RPMI7951 (cell line): ENCODE measurements at places on chromosomes 2 and 18. TPM values are rescaled to one million over a fixed set of nuclear protein-coding genes. Genes with fewer than 3 reads are reported as not detected.
A peak's percentile ranks its signal among the peaks of the same experiment; 100 is the strongest.

DNA sequence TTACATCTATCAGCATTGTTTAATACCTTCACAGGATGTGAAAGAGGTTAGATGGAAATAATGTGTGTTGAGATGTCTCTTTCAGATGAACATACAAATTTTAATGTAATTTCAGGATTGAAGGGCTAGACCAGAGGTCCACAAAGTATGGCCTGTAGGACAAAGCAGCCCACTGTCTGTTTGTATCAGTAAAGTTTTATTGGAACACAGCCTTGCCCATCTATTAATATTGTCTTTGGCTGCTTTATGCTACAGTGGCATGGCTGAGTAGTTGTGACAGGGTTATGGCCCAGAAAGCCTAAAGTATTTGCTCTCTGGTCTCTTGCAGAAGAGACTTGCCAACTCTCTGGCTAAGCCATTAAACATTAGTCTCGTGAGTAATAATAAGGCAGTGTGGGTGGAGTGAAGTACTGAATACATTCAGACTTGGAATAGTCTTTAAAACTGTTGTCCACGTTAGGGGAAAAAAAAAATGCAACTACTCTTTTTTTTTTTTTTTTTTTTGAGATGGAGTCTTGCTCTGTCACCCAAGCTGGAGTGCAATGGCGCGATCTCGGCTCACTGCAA, 74.5 kb upstream of the NOSTRIN start:
- DNase-seq = no peak

GRCh38 chr2:102005989-102006885, 14.5 kb downstream of the IL1R2 start:
- DNase-seq = peak; percentile 66

DNA sequence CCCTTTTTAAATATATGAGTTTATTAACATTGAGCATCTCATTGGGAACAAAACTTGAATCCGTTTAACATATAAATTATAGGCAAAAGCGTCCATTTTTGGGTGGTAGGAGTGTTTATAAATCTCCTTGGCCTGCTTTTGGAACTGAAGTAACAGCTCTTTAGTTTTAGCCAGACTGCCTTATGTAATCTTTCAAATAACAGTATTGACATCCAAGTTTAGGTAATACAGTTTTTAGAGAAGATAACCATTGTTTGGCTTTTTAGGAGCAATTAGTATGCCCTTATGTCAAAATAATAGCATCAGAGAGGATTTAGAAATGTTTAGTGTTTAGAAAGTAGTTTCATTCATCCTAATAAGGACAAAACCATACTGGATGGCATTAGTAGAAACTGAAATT, 361.9 kb downstream of the ARHGAP15 start:
- no peak for DNase-seq

RAX gene
- not detected in 2 replicates for total RNA-seq

EN1 gene
- total RNA-seq = not detected in 2 replicates

DNA sequence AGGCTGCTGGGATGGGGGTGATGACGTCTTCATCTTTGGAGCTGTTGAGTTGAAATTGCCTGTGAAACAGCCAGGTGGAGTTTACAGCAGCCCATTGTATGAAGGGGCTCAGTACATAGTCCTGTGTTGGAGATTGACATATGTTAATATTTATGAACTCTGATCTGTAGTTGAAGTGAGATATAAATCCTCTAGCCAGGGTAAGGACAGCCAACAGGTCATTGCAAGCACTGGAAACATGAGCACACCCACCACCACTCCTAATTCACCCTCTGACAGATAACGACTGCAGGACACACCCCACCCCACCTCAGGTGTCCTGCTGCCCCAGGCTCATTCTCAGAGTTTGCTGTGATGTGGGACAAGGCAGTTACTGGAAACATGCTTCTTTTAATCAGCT, 112.4 kb upstream of the TRIB2 start:
- DNase-seq = no peak

- DNase-seq = no peak
These were observed 73.9 kb downstream of the NDUFA10 start for GRCh38 chr2:239951129-239951734.

DNA sequence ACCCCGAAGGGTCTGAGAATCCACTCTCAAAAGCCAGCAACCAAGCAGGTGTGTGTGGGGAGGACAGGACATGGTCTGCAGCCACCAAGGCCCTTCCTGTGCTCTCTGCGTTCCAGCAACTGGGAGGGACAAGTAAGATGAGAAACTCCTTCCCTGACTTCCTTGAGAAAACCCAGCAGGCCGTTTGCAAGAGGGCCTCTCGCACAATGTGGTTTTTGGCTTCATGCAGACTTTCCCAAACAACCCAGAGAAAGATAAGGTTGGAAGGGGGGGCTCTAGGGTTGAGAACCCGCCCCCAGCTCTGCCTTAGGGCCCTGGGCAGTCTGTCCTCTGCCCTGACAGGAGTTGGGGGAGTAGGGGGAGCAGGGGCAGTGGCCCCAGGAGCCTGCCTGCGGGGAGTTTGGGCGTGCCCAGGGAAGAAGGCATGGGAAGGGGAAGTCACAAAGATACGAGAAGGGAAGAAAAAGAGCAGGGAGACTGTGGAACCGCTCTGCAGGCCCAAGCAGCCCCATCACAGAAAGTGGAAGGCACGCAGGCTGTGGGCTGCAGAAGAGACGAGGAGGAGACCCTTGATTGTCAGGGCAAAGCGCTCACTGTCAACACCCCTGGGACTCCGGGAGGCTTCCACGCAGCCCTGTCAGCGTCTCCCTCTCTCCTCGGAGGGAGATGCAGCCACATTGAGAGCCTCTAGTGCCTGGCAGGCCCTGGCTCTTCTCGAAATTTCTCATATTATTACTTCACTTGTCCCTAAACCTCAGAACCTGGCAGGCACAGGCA, 99.8 kb downstream of the SMAD7 start:
- no peak for DNase-seq

MOB1A gene
- 174 and 192 TPM in 2 replicates for total RNA-seq

DNA sequence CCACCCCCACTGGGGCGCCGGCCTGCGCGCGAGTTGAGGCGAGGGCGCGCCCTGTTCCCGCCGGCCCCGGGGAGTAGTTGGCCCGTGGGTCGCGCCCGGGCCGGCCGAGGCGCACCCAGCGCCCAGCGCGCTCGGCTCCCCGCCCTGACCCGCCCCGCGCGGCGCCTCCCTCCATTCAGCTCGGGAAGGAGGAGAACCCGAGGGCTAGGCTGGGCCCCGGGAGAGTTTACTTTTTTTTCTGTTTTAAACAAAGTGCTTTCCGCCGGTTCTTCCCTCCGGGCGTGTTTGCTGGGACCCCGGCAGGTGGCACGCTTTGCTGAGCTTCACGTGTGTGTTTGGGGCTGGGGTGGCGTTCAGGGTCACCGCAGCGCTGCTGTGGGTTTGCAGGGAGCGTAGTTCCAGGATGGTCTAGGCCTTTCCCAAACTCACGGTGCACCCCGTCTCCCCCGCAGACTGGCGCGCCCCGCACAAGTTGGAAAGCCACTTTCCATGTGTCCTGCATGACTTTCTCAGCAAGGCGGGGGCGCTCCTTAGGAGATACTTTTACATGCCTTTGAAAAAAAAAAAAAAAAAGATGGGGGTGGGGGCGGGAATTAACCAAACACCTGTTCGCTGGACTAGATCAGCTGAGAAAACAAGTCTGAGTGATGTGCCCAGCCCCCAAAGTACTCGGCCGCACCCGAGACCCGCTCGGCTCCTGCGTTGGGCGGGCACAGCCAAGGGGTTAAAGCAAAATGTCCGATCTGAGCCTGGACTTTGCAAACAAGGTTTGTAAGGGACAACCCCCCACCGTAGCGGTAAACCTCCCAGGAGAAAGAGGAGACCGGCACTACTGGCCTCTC, 825 bp downstream of the ITGA6 start:
- DNase-seq = peak; percentile 41

GRCh38 chr18:22985250-22985649, 52.1 kb downstream of the RBBP8 start:
- no peak for DNase-seq

CXCR2 gene
- total RNA-seq = not detected in 2 replicates

SLC4A3 gene
- 2.8 and 3.0 TPM in 2 replicates for total RNA-seq

DNA sequence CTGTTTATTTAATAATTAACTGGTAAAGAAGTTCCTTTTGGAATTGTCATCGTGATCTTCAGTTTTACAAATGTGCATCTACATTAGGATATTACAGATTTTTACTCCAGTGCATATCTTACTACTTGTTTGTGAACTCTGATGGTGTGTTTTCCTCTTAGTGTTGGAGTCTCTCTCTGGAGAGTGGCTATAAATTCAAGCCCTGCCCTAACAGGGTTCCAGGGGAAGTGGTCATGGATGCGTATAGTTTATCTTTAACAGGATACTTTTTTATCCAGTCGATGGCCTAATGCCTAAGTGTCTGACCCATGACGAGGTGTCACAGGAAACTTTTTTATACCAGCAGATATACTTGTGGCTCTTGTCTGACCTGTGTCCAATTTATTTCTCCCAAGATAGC, 75.4 kb downstream of the CHN1 start:
- no peak for DNase-seq

ZNF804A gene
- total RNA-seq = 0.10 and 0.24 TPM in 2 replicates

GRCh38 chr2:111679202-111679601, 204.8 kb downstream of the ANAPC1 start:
- DNase-seq = peak; percentile 70

DNA sequence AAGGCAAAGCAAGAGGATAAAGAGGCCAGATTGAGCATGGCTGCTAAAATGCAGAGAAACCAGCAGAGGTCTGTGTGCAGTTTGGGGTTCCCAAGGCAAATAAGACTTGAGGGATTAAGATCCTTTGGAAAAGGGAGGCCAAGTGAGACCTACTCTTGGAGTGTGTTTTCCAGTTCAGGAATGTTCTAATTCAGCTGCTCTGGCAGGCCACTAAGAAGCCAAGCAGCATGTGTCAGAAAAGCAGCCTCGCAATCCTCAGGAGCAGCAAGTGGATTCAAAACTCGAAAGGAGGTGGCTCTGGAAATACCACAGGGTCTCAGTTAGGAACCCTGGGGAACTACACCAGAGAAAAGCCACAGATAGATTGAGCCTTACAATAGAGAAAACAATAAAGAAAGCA, 569.2 kb downstream of the METTL4 start:
- no peak for DNase-seq

GRCh38 chr2:29162204-29162928, 47.2 kb downstream of the CLIP4 start:
- no peak for DNase-seq

DNA sequence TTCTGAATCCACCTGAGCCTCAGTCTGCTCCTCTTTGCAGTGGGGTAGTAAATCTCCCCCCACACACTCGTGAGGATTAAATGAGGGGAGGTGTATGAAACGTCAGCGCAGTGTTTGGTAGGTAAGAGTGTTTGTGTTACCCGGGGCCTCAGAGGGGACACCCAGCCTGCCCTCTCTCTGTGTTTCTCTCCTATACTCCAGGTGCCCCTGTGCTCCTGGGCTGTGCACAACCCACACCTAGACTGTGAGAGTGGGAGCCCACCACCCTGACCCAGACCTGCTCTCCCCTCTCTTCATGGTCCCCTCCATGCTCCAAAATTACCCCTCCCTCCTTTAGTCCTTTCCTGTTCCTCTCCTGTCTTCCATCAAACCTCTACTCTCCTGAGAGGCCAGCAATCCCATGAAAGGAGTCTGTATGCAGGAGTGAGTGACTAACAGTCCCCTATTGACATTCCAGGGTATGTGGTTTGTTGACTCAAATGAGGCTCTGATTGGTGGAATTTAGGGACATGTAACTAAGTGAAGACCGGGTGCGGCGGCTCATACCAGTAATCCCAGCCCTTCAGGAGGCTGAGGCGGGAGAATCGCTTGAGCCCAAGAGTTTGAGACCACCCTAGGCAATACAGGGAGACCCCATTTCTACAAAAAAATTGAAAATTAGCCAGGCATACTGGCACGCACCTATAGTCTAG, 10.4 kb downstream of the CIB4 start:
- DNase-seq = peak; percentile 73

DNA sequence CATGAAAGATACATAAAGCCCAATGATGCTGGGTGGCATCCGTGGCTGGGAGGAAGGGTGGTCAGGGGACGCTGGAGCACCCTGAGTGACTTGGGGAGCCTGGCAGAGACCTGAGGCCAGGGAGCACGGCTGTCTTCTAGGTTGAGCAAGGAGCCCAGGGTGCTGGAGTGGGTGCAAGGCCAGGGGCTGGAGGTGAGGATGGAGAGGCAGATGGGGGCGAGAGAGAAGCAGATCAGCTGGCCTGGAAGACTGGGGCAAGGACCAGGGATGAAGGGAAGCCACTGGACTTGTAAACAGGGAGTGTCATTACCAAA, 52.2 kb downstream of the FAM178B start:
- DNase-seq = no peak

UGT1A3 gene
- not detected in 2 replicates for total RNA-seq

DNA sequence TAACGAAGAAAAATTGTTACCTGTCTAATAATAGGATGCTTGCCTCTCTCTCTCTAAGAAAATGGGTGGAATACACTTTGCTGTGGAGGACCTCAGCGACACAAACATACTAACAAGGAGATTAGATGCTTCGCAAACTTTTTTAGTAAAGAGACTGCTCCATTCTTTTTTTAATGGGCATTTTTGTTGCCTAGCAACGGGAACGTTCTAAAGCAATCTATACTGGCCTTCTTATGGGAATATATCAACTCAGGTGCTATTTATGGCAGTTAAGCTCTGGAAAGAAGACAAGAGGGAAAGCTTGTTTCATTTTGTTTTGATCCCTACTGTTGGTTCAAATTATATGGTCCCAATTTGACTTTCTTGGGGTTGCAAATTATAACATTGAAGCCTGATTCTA, 86.8 kb upstream of the CBLN2 start:
- no peak for DNase-seq

GRCh38 chr18:74420481-74420880, 36.6 kb downstream of the DIPK1C start:
- DNase-seq = no peak

GPR55 gene
- 0.24 and 0.29 TPM in 2 replicates for total RNA-seq
